Stimulated activated CD8-positive, alpha-beta memory T cell treated with anti-CD3 and anti-CD28 coated beads, Interleukin-4, amount 100 ng/mL, for 1 hour (primary cell): ENCODE measurements at places on chromosomes 2 and 18.

- no peak for DNase-seq
Measured at GRCh38 chr2:15189216-15189615, 371.9 kb downstream of the NBAS start.

GRCh38 chr2:128557831-128558241 is 239.2 kb upstream of the HS6ST1 start:
- no peak for DNase-seq

- no peak for DNase-seq
Measured at GRCh38 chr2:64405581-64406406, 48.2 kb upstream of the LGALSL start.

- no peak for DNase-seq
Measured at GRCh38 chr2:69914950-69915945, at the start of gene MXD1. Gene MXD1, plus strand, starts transcription at chr2:69915109. Its CDS starts 222 bp downstream, at chr2:69915331.
